ENCODE measurements at places on chromosomes 7 and 10.

GRCh38 chr10:34109952-34110702, 705.0 kb downstream of the PARD3 start:
- DNase-seq = no peak

DNA sequence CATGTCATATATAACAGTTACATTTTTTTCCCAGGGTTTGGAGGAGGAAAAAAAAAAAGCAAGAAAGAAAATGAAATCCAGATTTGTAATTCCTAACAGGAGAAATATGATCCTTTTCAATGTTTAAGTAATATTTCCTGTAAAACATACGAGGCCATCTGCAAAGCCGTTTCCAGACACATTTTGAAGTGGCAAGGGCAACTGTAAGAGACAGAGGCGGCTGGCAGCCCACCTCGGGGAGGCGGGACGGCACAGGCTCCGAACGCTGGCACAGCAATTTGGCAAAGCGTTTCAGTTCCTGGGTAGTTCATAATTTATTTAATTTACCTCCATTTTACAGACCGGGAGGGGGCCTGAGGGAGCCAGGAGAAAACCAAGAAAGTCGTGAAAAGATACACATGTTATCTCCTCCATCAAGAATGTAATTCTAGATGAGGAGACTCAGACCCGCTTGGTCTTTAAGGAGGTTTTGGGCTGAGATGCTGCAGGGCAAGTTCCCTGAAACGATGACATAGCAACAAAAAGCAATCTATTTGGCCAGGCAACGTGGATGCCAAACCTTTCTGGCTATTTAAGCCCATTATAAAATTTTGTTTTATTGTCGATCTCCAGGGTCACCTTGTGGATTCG, 448.5 kb upstream of the MKI67 start:
- DNase-seq = no peak

DNA sequence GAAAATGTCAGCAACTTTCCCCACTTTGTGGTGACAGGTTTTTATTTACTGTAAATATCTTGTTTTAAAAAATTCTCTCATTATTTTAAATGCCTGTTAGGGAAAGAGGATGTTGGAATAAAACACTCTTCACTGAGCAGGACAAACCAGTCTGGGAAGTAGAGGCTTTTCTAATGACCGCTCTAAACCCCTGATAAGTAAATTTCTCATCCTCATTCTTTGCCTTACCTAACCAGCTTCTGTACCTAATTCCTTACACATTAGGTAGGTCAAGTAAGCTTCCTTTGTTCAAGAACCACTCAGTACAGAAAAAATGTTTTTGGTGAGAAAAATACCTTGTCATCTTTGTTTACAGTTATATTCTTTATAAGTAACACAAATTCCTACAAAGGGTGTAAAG, 143.6 kb downstream of the GPR85 start:
- DNase-seq = no peak

DNA sequence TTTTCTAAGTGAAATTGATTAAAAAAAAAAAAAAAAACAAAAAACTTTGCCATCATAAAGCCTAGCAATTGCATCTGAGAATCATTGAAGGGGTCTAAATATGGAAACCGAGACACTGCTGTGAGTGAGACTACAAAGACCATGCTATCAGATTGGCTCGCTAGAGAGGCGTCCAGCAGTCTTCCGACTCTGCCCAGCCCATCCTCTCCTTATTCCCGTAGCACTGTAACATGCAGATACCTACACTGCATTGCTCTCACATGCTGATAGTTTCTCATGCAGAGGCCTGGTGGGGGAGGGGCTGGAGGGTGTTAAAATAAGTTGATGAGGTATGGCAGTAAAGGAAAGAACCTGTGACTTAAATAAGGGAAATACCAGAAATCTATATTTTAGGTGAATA, 130.7 kb downstream of the NRF1 start:
- DNase-seq = no peak

GRCh38 chr10:76291175-76291574, 859.8 kb downstream of the LRMDA start:
- DNase-seq = no peak

GRCh38 chr7:31079824-31080511, 27.9 kb downstream of the ADCYAP1R1 start:
- DNase-seq = no peak

GRCh38 chr10:122085423-122085911, 96.5 kb downstream of the TACC2 start:
- DNase-seq = no peak

DNA sequence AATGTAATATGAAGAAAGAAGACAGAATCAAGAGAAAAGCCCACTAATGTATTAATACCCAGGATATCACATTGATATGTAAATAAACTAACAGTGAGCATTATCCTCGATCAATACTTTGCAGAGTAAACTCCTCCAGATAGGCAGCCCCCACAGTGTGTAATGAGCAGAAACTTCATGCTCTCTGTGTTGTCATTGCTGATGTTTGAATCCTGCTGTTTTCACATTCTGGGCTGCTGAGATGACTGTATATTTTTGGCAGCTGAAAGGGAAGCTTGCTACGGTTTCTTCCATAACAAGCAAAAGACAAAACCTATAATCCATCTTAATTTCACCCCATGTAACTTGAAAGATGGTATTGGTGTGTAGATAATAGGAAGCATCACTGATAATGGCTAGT, 15.3 kb upstream of the THSD7A start:
- no peak for DNase-seq

- no peak for DNase-seq
These were observed 1047.8 kb downstream of the NRG3 start for GRCh38 chr10:82922755-82923154.

GRCh38 chr10:101745074-101745696, 30.7 kb downstream of the FGF8 start:
- no peak for DNase-seq

GRCh38 chr10:59331661-59332060, 30.7 kb downstream of the FAM13C start:
- DNase-seq = no peak

DNA sequence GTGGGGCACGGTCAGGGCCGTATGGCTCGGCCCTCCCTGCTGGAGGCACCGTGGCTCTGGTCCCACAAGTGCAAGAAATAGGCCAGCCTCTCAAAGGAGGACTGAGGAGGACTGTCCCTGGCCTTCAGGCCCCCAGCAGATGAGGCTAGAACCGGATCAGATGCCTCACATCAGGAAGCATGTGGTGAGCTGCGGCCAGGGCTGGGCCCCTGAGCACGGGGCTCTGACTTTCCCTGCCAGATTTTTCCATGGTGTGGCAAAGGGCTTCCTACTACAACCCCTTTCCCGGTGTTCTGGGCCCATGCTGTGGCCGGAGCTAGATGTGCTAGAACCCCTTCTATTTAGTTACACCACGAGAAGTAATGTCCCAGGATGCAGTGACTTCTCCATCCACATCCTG, 100.4 kb downstream of the TCERG1L start:
- DNase-seq = no peak

DNA sequence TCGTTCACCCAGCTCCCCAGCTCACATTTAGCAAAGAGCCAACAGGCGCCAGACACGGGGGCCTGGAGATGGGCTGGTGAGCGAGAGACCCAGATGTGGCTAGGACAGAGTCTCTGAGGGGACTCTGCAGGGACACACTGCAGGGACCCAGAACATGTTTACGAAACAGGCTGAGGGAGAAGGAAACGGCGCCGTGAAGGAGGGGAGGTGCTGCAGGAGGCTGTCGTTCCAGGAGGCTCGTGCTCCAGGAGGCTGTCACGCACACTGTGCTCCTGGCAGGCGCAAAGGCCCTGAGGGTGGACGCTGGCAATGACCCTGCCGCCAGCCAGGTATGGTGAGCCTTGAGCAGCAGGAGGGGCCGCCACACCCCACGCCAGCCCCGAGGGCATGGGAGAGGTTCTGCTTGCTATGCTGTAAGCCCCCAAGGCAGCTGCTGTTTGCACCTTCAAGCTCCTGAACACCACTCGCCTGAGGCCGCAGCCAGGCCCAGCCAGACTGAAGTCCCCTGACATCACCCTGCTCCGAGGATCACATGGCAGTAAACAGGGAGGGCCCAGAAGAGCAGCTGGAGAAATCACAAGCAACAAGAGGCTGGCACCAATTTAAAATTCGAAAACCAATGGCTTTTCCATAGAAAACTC, 27.3 kb downstream of the ADAP1 start:
- DNase-seq = no peak

GRCh38 chr7:157567666-157568065, 230.9 kb downstream of the DNAJB6 start:
- DNase-seq = no peak

DNA sequence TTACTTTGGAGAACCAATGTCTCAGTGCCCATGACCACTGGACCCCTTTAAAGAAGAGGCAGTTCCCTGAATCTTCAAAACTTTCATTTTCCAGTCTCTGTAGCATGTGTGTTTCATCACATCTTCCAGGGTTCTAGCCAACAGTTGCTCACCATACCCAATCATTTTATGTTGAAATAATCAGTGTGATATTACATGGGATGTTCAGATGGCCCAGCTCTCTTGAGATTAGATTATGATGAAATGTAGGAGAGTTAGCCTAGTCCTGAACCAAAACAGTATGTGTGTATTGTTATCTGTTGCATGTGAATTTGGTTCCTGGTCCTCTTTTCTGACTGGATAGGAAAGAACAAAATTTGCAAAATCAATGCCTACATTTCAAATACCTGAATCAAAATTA, 144.5 kb downstream of the ANKRD7 start:
- DNase-seq = no peak

GRCh38 chr10:5844345-5845055, 31.3 kb upstream of the GDI2 start:
- no peak for DNase-seq

DNA sequence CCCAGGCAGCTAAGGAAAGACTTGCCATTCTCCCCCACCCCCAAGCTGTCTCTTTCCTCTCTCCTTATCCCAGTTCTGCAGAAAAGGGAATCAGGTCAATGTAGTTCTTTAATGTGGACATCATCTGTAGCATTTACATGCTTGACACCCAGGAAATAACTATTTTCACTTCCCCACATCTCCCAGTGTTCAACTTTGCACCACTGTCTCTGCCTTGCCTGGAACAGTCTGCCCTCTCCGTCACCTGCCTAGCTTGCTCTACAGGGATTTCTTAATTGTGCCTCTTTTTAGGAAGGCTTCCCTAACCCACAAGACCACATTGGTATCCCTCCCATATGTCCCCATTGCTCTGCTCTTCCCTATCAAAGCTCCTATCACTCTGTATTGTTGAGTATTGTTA, 45.9 kb upstream of the TOMM7 start:
- no peak for DNase-seq

- no peak for DNase-seq
These were observed 29.5 kb downstream of the RAB11FIP2 start for GRCh38 chr10:118017071-118017740.

DNA sequence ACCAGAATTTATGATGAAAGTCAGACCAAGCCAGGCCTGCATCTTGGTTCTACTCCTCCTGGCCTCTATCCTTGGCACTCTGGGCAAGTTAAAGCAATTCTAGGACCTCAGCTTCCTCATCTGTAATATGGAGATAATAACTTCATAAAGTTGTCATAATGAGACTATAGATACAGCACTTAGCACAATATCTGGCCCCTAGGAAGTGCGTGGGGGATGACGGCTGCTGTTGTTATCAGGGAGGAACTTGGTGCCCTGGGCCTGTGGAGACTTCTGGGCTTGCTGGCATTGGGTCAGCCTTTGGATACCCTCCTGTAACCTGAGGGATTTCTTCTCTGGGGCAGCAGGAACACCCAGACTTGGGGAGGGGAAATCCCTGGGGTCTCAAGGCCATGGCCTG, 27.6 kb downstream of the PFKFB3 start:
- DNase-seq = no peak

DNA sequence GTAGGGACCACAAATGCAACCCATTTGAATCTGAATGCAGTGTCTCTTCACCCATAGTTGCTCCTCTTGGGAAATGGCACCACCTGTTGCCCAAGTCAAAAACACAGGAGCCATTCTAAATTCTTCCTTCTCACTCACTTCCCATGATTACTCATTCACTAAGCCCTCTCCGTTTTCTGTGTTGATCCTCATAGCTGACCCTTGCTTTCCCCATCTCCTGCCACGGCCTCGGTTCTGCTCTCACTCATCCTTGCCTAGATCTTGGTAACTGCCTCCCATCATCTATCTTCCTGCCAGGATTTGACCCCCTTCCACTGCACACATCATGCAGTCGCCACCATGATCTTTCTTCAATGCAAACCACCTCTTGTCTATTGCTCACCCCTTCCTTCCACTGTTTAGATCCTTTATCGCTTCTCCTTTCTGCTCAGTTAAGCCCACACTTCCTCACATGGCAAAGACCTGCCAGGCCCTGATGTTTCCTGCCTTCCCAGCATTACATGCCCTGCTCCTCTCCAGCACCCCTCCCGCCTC, 19.0 kb upstream of the CPN1 start:
- no peak for DNase-seq

GRCh38 chr7:155486783-155487508, 29.0 kb downstream of the EN2 start:
- no peak for DNase-seq

GRCh38 chr7:137519181-137519691, 175.7 kb upstream of the PTN start:
- no peak for DNase-seq

- no peak for DNase-seq
These were observed 121.7 kb upstream of the RSU1 start for GRCh38 chr10:16938952-16939351.

GRCh38 chr10:93816123-93816747, 58.5 kb downstream of the LGI1 start:
- no peak for DNase-seq

GRCh38 chr7:38554586-38554985, 76.6 kb downstream of the AMPH start:
- no peak for DNase-seq

DNA sequence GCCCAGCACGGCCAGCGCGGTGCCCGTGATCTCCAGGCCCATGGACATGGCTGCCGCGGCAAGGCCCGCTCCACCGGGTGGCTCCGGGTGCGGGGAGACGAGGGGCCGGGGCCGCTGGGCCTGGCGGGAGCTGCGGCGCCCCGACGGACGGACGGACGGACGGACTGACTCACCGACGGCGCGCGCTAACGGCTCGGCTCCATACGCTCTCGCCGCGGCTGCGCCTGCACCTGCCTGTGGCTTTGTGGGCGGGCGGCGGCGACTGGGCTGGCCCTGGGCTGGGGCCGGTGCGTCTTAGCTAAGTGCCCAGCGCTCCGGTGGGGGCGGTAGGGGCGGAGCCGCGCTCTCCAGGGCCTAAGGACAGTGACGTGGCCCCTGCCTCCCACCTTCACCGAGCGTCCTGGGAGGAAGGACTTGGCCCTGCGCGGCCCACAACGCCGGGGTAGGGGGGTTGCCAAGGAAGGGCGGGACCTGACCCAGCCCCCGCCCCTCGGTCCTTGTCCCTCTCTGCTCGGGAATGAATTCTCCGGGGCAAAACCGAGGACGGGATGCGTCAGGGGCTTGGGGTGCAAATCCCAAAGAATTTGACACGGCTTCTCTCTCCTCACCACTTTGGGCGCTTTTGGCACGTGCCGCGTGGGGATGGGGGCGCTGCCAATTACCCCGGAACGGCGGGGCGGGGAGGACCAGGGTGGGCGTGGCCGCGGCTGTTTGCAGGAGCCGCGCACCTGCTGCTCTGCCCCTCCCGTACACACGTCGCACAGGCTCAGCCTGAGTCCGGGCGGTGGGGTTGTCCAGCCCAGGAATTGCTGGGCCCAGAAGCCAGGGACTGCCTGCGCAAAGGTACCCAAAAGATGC, at the start of gene CLDN3:
CLDN3 (minus strand) TSS at position 269 of the 858 bp plus-strand sequence; CDS start at position 48, 221 bp downstream.
- DNase-seq = no peak
